ENCODE measurements at places on chromosomes 16 and 17.

GRCh38 chr16:81500833-81501521 is 56.4 kb downstream of the CMIP start:
- DNase-seq = no peak

- no peak for DNase-seq
Measured at GRCh38 chr16:75012380-75013081, 13.7 kb downstream of the ZNRF1 start.

DNA sequence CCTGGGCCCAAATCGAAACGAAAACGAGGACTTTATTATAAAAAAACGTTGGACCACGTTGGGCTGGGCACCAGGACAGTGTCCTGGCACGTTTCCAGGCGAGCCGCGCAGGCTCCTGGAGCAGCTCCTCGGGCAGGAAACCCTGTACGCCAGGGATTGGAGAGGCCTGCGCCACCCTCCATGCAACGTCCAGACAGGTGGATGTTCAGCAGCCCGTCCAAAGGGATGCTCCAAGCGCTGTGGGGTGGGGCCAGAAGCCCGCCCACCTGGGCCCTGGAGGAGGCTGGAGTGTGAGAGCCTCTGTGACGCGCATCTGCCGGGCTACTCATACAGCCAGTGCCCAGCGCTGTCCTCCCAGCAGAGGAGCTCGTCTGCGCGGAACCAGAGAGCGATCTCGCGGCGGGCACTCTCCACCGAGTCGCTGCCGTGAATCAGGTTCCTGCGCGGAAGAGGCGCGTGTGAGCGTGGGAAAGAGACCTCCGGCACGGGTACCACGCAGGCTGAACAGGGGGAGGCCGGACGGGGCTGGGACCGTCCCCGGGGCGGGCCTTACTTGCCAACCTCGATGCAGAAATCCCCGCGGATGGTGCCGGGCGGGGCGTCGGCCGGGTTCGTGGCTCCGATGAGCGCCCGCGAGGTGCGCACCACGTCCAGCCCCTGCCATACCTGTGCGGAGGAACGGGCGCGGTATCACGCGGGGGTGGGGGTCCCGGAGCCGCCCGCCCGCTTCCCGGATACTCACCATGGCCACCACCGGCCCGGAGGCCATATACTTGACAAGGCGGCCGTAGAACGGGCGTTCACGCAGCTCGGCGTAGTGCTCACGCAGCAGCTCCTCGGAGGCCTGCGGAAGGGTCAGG is 785 bp downstream of the NME3 start:
- DNase-seq = peak; percentile 39

- no peak for DNase-seq
Measured at GRCh38 chr17:75695141-75695829, 26.0 kb upstream of the ITGB4 start.

DNA sequence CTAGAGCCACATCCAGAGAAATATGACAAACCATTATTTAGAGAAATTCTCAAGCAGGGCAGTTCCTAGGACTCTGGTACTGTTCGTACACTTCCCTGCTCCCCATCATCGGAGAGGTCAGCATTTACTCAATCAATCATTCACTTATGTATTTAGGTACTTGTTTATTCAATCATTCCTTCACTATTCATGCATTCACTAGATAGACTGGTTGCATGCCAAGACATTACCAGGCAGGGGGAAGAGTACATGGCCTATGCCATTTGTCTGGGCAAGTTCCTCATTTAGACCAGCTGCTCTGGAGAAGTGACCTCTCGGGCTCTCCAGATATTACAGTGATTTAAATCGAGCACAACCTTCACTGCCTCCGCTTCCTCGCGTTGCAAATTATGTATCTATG is 603.4 kb downstream of the KCNJ2 start:
- no peak for DNase-seq

- DNase-seq = no peak
Measured at GRCh38 chr16:35142809-35143192, 1683.4 kb downstream of the TP53TG3F start.

DNA sequence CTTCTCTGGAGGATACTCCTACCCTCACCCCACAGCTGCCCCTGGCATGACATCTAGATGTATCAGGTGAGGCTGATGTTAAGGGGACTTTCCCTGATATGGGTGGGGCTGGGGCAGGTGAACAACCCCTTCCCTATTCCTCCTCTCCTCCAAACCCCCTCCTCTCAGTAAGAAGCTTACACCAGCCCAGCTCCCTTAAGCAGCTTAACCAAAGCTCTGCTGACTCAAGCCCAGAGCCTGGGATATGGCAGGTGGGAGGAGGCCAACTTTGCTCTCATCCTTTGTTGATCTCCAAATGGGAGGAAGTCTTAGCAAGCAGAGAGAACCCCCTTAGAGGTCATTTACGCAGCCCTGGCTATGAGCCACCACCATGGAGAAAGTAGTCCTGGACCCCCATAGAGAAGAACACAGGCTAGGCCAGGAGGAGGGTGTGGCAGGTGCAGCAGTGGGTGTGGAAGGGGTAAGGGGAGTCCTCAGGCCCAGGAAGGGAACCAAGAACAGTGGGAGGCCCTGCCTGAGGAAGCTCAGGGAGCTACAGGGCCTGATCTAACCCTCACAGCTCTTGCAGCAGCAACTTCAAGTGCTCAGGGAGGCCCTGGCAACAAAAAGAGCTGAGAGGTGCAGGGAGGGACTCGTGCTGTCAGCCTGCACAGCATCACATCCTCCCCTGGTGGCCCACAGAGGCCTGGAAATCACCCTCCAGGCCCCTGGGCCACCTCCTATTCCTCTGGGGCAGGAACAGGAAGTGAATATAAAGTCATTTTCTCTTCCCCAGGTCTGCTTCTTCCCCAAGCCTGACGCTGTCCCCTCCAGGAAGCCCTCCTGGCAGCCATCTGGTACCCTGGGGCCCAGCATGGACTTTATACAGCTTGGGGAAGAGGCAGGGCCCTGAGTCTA is 2.9 kb downstream of the UNC119 start:
- DNase-seq = peak; percentile 67

GRCh38 chr17:38727736-38728135 is 2.4 kb upstream of the CISD3 start:
- DNase-seq = peak; percentile 85

DNA sequence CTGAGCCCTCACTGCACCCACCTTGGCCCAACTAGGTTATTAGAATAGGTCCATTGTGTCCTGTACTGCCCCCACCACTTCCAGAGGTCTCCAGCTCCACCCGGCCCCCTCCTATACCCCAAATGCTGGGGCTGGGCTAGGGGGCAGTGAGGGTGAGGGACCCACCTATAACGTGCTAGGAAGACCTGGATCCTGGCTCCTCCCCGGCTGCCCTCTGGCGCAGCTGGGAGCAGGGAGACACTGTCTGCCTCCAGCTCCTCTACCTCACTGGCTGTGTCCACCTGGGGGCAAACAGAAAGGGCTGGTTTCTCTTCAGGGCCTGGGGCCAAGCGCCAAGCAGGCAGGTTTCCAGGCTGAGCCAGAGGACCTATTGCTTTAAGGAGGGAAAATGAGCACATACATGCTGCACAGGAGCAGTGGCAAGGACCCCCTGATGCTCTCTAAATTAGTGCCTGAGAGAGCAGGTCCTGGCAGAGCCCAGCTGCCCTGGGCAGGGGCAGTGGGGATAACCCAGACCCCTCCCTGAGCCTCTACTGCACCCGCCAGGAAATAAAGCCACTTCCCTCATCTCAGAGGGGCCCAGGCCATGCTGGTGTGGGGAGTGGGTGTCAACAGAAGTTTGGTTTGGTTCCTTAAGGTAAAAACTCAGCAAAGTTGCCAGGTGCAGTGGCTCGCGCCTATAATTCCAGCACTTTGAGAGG is 12.2 kb downstream of the TSPOAP1 start:
- no peak for DNase-seq

DNA sequence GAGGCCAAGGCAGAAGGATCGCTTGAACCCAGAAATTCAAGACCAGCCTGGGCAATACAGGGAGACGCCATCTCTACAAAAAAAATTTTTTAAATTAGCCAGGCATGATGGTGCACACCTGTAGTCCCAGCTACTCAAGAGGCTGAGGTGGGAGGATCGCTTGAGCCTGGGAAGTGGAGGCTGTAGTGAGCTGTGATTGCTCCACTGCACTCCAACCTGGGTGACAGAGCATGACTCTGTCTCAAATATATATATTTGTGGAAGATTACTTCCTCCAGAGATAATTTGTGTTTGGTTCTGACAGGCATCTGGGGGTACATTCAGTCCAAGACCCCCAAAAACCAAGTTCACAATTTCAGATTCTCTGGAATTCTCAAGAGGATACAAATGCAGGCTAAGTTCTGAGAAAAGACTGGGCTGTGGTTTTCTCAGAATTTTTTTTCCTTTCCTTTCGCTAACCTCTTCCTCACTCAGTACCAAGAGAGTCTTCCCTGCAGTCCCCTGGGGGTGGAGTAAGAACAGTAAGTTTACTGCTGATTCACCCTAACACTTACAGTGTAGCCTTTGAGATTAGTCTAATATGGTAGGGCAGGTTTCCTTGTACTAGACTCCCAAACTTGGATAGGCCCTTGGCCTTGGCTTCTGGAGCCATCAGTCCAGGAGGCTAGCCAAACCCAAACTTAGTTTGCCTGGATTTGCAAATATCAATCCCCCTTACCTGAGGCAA is 15.1 kb downstream of the GSDMB start:
- peak; percentile 36 for DNase-seq

GRCh38 chr16:12245921-12246720 is 269.6 kb downstream of the SNX29 start:
- DNase-seq = no peak

GRCh38 chr17:61312406-61313295 is 87.0 kb upstream of the TBX2 start:
- no peak for DNase-seq

- DNase-seq = no peak
Measured at GRCh38 chr16:4962716-4963115, 4.6 kb downstream of the SEC14L5 start.

DNA sequence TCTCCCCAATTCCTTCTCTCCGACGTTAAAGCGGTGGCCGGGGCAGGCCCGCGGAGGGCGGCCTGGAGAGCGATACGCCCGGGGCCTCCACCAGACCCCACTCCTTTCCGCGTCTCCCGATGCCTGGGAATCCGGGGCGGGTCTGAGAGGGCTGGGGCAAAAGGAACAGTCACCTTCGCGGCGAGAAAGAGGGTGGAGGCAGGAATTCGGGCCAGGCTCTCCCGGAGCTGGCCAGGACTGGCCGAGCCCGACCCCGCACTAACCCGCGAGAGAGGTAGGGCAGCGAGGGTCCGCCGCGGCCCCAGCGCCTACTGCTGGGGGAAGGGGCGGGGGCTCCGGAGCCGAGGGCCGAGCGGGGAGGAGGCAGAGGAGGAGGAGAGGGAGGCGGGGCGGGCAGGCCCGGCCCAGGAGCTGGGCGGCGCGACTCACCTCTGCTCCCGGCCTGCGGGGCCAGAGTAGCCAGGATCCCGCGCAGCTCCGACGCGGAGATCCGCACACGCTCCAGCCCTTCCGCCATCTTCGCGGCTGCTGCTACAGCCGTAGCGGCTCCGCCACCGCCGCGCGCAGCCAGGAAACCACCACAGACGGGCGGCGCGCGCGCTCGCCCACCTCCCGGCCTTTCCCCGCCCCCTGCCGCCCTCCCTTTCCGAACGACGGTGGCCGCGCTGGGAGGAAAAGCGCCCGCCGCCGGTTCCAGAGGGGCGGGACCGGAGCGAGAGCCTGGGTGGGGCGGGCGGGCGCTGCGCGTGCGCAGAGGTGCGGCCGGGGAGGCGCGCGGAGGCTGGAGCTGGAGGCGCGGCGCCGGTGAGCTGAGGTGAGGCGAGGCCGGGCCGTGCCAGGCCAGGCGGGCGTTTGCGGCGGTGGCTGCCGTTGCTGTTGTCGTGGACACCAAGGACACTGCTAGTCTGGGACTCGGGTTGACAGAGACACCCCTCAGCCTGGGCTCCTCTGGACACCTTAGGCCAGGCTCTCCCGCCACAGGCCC is at the start of the genes SMG6 and SRR:
Gene SMG6, minus strand, starts transcription at position 582 of the 985 bp plus-strand sequence. Its CDS starts 65 bp downstream, at position 517.
Gene SRR, plus strand, starts transcription at position 747 of the 985 bp plus-strand sequence. CDS start 11,611 bp downstream, outside the sequence.
- peak; percentile 88 for DNase-seq

GRCh38 chr17:17445296-17445924 is 31.4 kb upstream of the MED9 start:
- DNase-seq = no peak

DNA sequence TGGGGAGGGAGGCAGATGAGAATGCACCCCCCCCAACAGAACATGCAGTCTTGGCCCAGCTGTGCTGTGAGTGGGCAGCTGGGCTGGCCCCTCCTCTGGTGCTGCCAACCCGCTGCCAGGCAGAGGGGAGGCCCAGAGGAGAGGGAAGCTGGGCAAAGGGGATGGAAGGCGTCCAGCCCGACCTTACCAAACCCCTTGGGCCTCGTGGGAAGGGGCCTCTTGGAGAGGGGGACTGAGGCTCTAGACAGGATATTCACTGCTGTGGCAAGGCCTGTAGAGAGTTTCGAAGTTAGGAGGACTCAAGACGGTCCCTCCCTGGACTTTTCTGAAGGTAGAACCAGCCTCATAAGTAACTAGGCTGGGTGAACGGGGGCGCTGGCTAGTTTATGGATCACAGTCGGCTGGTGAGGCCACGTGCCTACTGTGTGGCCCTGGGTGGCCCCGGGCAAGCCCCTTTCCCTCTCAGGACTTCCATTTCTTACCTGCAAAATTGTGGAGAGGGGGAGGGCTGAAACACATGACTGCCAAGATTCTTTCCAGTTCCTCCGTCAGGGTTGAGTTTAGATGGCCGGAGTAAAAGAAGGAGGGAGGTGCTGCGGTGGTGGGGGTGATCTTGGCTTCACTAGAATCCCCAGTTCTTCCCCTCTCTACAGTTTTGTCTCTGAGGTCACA is 857 bp upstream of the STAT5A start:
- peak; percentile 45 for DNase-seq

DNA sequence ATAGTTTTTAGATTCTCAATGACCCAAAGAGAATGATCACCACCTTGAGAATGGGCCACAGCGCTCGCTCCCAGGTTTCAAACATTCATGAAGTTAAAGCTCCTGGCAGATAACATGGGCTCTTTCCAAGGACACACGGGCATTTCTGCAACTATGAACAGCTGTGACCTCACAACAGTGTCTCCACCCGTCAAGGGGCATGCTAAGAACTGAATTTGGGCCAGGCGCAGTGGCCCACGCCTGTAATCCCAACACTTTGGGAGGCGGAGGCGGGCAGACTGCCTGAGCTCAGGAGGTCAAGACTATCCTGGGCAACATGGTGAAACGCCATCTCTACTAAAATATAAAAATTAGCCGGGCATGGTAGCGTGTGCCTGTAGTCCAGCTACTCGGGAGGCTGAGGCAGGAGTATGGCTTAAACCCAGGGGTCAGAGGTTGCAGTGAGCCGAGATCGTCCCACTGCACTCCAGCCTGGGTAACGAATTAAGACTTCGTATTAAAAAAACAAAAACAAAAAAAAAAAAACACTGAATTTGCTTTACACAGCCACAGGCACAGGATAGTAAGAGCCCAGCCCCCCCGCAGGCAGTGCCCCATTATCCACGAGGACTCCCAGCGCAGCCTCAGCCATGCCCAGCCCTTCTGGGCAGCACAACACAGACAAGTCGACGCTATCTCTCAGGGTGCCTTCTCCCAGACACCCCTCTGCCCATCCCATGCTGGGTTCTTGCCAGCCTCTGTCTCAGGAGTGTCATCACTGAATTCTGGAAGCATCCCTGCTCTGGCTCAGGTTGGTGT is 7.2 kb downstream of the USP7 start:
- DNase-seq = no peak
